ENCODE measurements at places on chromosomes 3 and 15.

DNA sequence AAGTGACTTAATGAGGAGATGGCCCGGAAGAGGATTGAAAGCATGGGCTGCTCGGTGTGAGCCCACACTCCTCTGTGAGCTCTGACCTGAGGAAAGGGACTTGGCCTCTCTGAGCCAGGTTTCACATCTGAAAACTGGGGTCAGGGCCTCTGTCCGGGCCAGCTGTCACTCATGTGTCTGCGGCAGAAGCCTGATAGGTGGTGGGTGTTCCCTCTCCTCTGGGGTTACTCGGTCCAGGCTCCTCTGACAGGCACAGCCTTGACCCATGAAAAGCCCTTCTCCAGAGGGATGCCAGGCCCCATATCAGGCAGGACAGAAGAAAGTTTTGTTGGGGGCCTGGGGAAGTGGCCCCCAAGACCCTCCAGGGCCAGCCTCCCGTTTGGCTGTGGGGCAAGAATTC, 131.4 kb downstream of the CHSY1 start:
- no peak for DNase-seq

DNA sequence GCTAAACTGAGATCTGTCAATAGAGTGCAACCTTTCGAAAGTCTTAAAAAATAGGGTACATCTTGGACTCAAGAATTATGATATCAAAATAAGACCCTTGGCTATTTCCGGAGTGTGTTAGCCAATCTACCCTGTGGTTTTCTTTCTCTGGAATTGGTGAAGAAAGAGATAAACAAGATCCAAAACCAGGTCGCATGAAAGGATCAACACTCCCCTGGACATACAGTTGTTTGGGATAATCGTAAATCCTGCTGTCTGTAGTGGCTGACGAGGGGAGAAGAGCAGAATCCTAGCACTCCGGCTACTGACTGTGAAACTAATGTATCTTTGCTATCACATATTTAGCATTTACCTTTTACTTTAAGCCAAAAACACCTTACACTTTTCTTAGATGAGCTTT, 30.9 kb downstream of the FNDC3B start:
- DNase-seq = no peak

DNA sequence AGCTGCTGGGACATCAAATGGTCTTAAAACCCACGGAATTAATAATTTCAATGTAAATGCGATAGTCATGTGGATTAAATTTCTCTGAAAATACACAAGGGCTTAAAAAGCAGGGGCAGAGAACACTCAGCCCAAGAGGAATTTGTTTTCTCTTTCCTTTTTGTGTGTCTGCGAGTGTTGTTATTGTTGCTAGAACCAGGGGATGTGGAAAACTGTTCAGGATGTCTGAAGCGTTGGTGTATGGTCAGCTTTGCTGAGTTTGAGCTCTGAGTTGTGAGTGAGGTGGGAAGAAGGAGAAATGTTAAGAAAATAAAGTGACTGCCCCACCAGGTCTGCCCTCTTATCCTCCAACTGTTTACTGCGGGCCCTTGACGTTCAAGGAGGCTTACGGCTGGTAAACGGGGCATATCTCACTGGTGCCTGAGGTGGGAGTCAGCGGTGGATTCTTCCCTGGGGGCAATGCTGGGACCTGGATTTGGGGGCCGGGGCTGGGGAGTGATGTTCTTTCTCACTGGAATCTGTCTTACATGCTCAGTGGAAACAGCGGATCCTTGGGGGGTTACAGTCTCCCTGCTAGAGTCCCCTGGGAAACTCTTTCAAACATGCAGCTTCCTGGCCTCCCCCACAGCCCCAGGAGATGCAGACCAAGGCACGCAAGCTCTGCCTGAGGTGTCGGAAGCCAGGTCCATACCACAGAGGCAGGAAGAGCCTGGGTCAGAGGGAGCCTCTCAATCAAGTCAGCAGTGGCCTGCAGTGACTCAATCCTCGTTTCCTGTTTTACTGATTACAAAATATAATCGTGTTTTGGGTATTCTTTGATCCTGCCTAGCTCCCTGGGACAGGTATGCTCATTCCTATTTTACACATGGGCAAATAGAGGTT, 41.8 kb downstream of the ITGA11 start:
- no peak for DNase-seq

GRCh38 chr15:96329403-96329981, 1.0 kb upstream of the NR2F2 start:
- no peak for DNase-seq

DNA sequence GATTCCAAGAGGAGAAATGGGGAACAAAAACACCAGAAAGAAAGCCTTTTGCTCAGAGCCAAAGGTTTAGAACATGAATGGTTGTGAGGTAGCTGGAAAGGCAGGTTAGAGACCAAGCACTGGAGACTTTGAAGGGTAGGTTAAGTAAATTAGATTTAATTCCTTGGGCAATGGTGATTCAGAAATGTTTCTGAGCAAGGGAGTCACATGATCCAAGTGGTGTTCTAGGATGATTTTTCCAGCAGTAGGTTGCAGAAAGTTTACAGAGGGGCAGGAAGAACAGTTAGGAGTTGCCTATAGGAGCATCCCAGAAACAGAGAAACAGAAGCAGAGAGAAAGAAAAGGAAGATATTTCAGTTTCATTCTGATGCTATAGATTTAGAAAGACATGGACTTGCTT, 139.8 kb downstream of the WDR76 start:
- no peak for DNase-seq
